Fibroblast of skin of right biceps (primary cell): ENCODE measurements at places on chromosomes 12 and 14.

GRCh38 chr12:54442961-54443360 lies 23.9 kb upstream of the ITGA5 start:
- no peak for DNase-seq

GRCh38 chr12:115687094-115687493 lies 590.4 kb downstream of the MED13L start:
- DNase-seq, result no peak

DNA sequence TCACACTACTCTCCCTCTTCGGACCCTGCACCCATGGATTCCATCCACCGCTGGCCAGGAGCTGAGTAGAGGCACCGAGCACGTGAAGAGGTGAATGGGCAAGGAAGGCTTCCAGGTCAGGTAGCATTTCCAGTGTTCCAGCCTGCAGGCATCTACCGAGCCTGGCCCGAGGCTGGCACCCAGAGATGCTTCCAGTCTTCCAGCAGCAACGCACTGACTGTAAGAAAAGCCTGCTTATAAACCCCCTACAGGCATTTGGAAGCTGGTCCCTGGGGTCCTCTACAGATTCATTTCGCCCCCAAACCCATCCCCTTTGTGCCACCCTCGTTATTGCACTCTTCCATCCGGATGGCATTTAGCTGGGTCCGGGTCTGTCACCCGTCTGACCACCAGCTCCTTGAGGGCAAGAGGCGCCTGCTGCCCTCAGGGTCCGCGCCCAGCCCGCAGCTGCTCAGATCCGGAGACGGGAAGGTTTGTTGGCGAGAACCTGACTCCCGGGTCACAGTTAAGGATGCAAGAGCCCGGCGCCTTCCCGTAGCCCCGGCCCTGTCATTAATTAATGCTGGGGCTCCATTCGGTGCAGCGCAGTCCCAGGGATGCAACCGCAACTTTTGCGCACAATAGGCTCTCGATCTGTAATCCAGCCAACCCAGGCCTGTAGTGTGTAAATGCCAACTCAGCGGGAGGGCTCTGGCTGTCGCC lies 614 bp upstream of the MARK3 start:
- no peak for DNase-seq

DNA sequence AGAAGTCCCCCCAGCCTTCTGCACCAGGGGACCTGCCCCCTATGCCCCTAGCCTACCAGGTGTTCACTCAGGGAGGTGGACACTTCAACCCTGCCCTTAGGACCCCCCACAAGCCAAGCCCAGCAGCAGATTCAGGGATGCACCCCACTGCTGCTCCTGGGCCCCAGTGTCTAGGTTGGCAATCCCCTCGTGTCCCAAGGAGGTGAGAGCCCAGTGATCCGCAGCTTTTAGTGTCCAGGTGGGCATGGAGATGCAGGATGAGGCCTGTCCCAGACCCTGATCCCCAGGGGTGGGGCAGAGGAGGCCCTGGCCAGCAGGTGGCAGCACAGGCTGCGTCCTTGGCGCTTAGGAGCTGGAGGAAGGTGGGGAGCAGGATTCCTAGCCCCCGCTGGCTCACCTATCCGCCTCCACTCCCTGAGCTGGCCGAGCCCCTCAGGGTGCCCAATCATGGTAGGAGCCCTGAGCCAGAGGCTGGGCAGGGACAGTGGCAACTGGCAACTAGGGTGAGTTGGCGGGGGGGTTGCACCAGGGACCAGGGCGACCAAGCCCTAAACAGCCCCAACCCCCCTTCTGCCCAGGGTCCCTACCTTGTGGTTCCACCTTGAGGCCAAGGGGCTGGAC lies 4.1 kb downstream of the CKB start:
- DNase-seq, result peak; percentile 46

DNA sequence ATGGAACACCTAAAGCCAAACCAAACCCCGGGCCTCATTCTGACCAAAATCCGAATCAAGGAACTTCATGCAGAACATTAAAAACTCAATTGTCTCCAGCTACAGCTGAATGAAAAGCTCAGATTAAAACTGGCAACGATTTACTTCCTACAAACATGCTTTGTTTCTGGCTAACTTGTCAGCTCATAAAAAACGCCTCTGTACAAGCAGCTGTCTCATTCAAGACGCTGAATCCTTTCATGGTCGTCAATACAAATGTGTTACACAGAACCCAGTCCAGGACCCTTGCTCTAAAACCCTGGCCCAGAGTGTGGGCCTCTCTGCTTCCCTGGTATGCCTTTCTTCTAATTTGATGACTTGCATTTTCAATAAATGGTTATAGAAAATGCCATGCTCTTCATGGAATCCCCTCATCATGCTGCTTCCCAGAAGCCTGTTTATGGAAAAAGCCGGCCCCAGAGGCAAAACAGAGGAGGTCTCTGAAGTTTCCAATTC lies 183.1 kb downstream of the PHLDA1 start:
- no peak for DNase-seq

DNA sequence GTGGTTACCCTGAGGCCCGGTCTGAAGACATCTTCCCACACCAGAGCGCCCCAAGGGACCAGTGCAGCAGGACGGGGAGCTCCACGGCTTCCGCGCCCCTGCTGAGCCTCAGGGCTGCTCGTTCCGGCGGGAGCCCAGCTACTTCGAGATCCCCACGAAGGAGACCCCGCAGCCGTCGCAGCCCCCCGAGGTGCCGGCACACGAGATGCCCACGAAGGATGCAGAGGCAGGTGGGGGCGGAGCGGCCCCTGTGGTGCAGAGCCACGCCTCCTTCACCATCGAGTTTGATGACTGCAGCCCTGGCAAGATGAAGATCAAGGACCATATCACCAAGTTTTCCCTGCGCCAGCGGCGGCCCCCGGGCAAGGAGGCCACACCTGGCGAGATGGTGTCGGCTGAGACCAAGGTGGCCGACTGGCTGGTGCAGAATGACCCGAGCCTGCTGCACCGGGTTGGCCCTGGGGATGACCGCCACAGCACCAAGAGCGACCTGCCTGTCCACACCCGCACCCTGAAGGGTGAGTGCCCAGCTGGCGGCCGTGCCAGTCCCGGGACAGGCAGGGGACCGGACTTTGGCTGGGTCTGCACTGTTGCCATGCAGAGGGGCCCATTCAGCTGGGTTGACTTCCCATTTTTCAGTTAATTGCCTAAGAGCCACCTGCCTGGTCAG lies 18.1 kb downstream of the CEP170B start:
- DNase-seq, result no peak

DNA sequence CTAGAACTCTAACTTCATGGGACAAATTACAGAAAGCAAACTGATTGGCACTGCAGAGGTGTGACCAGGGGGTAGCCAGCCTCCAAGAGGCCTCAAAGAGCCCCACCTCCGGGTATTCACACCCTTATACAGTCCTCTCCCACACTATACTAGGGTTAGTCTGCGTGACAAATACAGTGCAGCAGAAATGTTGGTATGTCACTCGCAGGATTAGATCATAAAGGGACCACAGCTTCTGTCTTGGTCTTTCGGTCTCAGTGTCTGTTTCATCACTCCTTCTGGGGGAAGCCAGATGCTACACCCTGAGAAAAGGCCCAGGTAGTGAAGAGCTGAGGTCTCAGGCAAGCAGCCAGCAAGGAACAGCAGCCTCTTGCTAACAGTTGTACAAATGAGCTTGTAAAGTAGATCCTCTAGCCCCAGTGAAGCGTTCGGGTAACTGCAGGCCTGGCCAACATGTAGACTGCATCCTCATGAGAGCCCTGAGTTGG lies 68.9 kb upstream of the SAV1 start:
- peak; percentile 7 for DNase-seq

GRCh38 chr12:123748661-123749060 lies 13.4 kb upstream of the DNAH10 start:
- DNase-seq, result no peak

GRCh38 chr12:23503544-23503943 lies 445.9 kb downstream of the SOX5 start:
- DNase-seq, result no peak

- no peak for DNase-seq
Observed at GRCh38 chr12:3139760-3140159, 62.6 kb downstream of the TSPAN9 start.

- DNase-seq, result no peak
Observed at GRCh38 chr14:64531567-64531966, 9.0 kb upstream of the HSPA2 start.

- DNase-seq, result no peak
Observed at GRCh38 chr12:30485230-30485890, 210.3 kb downstream of the IPO8 start.

DNA sequence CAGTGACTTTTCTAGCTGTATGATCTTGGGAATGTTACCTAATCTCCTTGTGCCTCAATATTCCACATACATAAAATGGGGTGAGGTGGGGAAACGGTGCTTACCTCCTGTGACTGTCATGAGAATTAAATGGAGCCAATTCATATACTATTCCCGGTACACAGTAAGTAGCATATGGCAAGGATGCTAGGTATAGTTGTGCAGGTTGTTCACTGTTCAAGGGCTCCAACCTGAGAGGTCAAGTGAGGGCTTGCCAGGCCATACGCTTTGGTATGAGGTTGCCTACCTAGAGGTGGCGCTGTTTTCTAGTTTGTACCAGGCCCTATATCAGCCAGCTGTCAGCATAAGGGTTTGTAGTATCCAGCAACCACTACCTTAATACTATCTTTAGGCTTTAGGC lies 3.6 kb upstream of the BATF start:
- no peak for DNase-seq

DNA sequence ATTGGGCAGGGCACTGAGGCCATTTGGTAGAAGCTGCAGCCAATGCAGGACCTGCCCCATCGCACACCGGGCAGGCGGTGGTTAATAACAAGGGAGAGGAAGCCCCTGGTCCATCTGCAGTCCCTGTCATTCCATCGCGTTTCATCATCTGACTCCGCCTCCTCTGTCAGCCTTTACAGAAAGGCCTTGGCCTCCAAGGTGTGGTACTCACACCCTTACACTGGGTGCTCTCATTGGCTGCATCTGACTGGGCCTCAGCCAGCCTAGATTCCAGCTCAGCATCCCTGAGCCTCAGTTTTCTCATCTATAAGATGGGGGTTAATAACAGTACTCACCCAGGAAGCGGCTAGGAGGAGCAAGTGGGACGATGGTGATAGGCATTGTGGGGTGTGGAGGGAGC lies 14.7 kb upstream of the HHIPL1 start:
- DNase-seq, result no peak

GRCh38 chr14:55427439-55427838 lies 13.0 kb downstream of the TBPL2 start:
- DNase-seq, result no peak
